ENCODE measurements at places on chromosomes 6 and 20.
A peak's percentile ranks its signal among the peaks of the same experiment; 100 is the strongest.

- no peak for DNase-seq
Observed at GRCh38 chr6:144855375-144855774, 570.2 kb downstream of the UTRN start.

GRCh38 chr20:61674121-61674520 lies 391.6 kb downstream of the TAF4 start:
- DNase-seq, result no peak

- peak; percentile 94 for DNase-seq
Observed at GRCh38 chr6:125201961-125202729, 48.6 kb downstream of the TPD52L1 start.

DNA sequence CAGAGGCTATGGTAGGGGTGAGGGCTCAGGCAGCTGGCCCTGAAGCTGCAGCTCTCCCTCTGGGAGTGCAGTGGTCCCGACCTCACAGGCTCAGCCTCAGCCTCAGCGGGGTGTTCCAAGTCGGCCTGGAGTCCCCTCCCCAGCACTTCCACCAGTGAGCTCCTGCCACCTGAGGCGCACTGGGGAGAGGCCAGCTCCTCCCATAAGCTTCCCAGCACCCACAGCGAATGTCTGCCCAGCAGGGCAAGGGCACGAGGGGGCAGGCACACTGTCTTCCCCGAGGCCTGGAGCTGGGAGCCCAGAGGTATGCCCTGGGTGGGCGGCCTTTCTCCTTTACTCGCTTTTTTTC lies 53.2 kb upstream of the SLCO4A1 start:
- DNase-seq, result no peak

- DNase-seq, result no peak
Observed at GRCh38 chr6:35146453-35146852, 5.3 kb upstream of the TCP11 start.

GRCh38 chr6:152977556-152977955 lies 5.3 kb downstream of the FBXO5 start:
- DNase-seq, result no peak

DNA sequence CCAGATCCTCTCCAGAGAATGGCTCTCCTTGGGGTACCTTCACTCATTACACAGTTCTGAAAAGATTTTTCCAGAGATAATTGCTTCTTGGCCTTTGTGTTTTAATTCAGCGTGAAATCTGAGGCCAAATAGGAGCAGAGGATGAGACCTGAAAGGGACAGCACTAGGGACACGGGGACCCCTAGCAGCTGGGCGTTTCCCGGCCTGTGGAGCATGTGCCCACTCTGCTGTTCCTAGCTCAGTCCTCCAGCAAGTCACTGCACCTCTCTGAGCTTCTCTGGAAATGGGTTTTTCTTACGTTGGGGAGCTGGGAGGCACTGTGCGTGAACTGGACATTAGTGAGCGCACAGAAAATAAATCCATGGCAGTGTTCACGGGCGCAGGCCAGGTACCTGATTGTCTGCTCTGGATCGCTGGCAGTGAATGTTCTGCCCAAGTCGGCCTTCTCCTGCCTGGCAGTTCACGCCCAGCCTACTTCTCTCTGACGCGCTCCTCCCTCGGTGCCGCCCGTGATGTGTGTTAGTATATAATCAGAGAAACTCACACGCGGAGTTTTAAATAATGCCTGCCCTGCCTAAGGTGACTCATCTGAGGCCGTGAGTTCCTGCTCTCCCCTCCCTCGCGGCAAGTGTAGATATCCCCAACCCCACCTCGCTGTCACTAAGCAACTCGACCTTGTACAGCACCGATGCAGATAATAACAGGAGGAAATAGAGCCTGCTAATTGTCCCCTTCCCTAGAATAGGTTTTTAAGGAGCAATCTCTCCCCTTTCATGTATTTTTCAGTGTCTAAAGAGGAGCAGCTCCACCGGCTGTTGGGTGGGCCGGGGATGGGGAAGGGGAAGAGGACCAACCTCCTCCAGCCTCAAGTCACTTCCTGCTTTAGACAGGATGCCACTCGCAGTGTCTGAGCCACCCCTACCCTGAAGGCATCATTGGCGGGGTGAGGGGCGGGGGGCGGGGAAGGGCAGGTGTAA lies 2.7 kb upstream of the TUBB2A start:
- DNase-seq, result no peak

DNA sequence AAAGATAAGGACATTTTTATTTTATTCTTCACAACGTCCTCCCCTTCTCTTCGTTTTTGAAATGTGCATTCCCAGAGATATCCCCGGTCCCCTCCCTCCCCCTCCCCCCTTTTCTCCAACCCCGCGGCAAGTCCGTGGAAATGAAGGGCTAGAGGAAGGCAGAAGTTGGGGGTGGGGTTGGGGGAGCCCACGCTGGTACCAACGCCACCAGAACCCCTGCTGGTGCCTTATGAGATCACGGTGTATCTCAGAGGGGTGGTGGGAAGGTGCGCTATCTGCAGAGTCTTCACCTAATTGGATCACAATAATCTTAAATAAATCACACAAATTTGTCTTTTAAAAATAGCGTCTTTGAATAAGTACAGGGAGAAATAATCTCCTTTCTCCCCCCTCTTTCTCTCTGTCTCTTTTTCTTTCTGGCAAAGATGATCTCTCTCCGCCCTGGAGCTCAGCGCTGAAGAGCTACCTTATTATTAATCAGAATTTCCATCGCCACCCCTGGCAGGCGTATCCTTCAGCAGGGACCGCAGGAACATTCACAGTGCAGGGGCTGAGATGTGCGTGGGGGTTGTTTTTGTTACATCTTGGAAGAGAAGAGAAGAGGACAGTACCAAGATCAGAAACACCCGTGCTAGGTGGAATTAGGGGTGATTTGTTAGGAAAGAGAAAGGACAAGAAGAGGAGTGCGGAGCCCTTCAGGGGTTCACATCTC lies 915 bp downstream of the CLVS2 start:
- no peak for DNase-seq

- no peak for DNase-seq
Observed at GRCh38 chr20:1526896-1527295, 30.6 kb downstream of the SIRPD start.

DNA sequence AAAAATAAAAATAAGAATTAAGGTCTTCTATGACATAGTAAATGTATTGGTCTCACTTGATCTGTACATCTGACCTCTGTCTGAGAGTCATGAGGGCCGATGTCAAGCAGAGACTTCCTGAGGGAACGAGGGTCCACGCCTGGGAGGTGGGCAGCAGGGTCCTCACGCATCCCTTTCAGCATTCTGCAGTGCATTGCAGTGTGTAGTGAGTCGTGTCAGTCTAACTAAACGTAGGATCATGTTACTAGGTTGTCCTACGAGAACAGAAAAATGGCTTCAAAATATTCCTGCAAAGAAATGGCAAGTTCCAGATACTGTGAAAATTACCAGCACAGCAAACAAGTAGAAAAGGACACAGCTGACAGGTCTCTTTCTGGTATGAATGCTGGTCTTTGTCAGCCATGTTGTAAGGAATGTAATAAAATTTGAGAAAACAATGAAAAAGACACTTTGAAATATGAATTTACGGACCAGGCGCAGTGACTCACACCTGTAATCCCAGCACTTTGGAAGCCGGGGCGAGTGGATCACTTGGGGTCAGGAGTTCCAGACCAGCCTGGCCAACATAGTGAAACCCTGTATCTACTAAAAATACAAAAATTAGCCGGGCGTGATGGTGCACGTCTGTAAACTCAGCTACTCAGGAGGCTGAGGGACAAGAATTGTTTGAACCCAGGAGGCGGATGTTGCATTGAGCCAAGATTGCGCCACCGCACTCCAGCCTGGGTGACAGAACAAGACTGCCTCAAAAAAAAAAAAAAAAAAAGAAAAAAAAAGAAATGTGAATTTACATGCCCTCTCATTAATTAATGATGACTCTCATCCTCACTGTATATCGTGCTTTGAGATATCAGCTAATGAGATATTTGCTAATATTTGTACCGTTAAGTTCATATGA lies 2.4 kb upstream of the AHCY start:
- DNase-seq, result no peak

DNA sequence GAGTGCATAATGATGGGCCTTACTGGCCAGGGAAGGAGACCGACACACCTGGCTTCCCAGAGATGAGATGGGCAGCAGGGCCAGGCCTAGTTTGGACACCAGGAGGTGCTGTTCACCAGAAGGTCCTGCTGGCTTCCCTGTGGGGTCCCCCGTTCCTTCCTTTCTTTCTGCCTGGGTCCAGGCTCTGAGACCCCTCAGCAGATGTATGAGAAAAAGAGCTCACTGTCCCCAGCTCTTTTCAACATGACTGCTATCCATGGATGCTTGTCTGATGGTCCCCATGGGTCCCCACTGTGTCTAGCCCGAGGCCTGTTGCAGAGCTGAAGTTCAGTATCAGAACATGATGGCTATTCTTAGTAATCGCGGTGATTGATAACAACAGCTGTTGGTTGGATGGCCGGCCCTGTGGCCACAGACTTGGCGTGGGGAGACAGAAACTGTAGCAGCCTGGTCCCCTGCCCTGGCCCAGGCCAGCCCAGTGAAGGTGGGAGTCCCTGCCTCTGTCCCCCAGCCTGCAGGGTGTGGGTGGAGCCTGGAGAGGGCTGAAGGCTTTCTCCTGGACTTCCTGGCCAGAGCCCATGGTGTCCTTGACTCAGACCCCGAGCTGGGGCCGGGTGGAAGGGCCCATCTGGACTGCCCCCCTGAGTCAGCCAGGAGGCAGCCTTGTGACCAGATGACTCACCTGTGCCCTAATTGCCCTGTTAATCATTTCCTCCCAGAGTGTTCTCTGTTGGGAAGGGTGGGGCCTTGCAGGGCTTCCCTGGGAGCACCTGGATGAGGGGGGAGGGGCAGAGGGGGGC lies 9.9 kb upstream of the BAK1 start:
- no peak for DNase-seq

DNA sequence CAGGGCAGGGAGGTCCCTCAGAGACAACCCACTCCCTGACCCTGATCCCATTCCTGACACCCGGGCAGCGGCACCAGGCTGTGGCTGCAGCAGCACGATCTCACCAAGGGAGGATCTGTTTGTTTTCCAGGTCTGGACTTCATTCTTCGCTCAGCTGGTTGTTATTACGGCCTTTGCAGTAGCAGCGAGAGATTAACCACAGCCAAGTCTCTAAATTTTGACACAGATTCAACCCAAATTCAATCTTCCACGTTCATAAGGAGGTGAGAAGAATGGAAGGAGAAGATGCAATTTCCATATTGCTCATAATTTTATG lies 91.1 kb upstream of the THBS2 start:
- DNase-seq, result peak; percentile 36

DNA sequence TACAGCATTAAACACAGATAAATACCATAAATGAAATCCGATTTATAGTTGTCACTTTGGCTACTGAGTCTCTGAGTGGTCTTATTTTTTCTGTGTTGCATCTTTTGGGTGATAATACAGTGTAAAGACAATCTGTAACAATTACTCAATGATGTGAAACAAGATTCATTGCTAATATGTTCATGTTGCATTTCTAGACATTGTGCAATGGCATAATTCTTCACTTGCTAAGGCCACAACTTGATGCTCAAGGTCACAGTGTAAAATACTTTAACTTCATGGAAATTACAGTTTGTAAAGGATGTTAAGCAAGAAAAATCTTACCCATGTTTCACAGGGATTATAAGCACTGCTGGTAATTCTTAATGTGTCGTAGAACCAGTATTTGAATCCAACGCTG lies 74.9 kb upstream of the SMLR1 start:
- DNase-seq, result peak; percentile 48

- peak; percentile 79 for DNase-seq
Observed at GRCh38 chr6:28399350-28400121, at the start of gene ZSCAN12. Gene ZSCAN12 (minus strand): TSS chr6:28399747. CDS start chr6:28398405, 1,342 bp downstream.

DNA sequence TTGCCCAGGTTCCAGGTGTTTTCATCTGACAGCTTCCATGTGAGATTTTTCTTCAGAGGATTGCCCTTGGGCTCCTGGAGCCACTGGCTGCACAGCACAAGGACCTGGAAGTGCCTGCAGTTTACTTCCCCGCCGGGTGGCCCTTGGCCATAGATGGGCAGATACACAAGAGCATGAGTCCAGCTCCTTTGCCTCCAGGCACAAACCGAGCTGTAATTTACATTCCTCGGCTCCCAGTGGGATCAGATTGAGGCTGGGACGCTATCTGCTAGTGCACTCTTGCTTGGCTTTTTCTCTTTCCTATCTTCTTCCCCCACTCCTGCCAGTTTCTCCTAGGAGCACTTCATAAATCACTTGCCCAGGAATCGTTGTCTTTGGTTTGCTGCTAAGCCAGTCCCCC lies 85.4 kb upstream of the RALY start:
- no peak for DNase-seq

DNA sequence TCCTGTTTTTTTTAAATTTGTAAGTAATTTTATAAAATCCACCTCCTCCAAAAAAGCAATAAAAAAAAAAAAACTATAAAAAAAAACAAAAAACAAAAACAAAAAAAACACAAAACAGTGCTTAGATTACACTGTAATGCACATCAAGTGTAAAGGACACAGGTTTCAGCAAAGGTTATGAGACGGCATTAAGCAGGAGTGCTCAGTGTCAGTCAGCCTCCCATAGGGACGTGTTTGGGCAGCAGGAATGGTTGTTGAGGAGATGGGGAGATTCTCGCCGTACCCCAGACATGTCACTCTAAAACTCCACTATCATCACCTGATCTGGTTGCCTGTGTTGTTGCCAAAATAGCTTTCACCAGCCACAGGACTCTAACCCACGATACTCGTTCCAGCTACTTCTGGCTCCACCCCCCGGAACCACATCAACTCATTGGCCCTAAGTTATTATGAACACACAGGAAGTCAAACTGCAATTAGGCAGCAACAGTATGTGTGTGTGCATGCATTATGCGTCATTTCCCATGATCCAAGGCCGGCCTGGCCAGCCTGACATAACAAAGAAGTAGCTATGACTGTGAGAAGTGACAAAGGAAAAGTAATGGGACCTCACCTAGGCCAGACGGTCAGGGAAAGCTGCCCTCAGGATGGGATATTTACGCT lies 28.7 kb downstream of the ECT2L start:
- no peak for DNase-seq

DNA sequence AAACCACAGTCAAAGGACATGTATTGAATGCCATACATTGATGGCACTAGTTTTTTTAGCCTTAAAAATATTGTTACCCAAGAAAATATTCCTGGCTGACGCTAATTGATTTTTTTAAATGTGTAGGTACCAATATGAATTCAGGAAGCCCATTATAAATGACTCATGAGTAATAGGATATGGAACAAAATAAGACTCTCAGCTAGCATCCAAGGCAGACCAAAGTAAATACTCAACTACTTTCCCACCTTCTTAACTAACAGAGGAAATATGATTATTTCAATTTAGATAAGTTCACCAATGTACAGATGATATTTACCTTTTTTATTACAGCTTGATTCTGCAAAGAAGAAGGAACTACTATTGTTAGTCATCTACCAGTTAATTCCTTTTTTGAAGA lies 43.2 kb upstream of the TXNDC5 start:
- DNase-seq, result no peak

- no peak for DNase-seq
Observed at GRCh38 chr20:63182425-63182824, 33.5 kb downstream of the YTHDF1 start.

Measured in fibroblast of skin of left quadriceps (primary cell).